Caudate nucleus (tissue), 63 donors: ENCODE measurements at places on chromosomes 4 and X.

DNA sequence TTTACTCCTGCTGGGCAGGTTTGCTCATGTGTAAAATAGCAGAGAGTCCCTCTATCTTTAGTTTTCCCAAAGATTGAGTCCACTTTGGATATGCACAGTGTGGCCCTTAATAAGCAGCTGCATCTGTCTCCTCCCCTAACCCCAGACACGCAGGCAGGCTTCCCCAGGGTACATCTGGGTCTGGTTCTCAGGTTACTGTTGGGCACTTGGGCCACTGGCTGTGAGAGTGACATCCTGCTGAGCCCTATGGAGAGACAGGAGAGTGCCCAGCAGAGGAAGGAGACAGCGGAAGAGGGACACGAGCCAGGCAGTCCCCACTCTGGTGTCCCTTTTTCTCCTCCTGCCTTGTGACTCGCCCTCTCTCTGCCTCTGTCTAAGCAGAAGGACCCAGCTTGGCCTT is 16.0 kb downstream of the XK start:
- DNase-seq: no peak

- no peak for DNase-seq
These were observed 37.0 kb upstream of the NUDT6 start for GRCh38 chr4:122959441-122959840.

GRCh38 chr4:185853841-185854240 is 41.8 kb upstream of the SORBS2 start:
- DNase-seq: no peak

GRCh38 chr4:85946821-85947220 is 413.0 kb downstream of the MAPK10 start:
- no peak for DNase-seq

GRCh38 chrX:18390941-18391538 is 34.4 kb upstream of the CDKL5 start:
- DNase-seq: no peak
